ENCODE measurements at places on chromosomes 16 and 17.

- DNase-seq = no peak
Measured at GRCh38 chr16:56634715-56635440, 2.4 kb downstream of the MT1M start.

GRCh38 chr16:23424292-23424958, 28.6 kb downstream of the COG7 start:
- no peak for DNase-seq

GRCh38 chr17:42623732-42624596, 14.5 kb downstream of the TUBG1 start:
- peak; percentile 49 for DNase-seq

- DNase-seq = no peak
Measured at GRCh38 chr16:89418352-89418751, 72.0 kb downstream of the ANKRD11 start.

DNA sequence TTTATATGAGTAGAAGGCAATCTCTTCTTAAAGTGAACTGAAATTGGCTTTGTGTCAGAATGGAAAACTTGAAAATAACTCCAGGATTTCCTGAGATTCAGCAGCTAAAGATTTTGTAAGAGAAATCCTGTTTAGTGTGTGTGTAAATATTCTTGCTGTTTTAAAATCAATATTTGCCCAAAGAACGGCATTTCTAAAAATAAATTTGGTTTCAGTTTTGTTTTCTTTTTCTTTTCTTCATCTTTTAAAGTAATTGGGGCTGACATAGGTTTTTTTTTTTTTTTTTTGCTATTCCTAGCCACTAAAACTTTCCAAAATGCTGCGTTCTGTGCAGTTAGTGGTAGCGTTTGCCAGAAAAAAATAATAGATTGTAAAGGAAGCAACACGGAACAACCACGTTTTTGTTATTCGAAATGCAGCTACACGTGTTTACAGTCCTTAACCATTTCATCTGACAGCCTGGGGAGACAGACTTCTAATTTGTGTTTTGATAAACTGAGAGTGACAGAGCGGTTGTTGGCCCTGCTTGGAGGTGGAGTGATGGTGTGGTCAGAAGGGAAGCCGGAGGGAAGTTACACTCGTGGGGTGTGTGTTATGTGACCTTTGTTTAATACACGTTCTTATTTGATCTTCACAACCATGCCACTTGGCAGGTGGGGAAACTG, 21.6 kb upstream of the SMPD3 start:
- no peak for DNase-seq

Data from ELR (cell line).